Omental fat pad (tissue), 4 donors: ENCODE measurements at places on chromosomes 12 and 14.

GRCh38 chr12:65561798-65562382 lies 262.4 kb upstream of the HMGA2 start:
- no peak for DNase-seq

DNA sequence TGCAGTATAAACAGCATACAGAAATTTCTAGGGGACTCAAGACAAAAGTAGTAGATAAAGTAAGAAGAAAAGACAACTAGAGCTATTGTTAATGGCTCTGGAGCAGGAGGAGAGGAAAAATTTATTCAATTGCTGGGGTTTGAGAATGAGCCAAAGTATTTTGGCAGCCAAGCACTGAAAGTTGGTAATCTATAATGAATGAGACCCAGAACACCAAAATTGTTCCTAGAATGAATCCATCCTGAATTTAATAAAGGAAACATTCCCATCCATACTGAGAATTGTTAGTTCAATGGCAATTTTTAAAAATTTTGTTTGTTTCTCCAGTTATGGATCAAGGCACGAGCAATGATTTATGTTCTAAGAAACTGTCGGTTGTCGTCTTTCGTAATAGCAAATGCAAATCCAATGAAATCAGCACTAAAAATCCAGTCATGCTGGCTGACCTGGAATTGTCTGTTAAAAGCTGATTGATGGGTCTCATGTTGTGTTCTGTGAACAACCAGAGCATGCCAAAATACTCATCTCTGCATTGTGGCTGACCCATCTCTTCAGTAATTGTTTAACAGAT lies 170.9 kb upstream of the LMNTD1 start:
- no peak for DNase-seq

GRCh38 chr12:24718617-24719016 lies 230.3 kb downstream of the BCAT1 start:
- no peak for DNase-seq

DNA sequence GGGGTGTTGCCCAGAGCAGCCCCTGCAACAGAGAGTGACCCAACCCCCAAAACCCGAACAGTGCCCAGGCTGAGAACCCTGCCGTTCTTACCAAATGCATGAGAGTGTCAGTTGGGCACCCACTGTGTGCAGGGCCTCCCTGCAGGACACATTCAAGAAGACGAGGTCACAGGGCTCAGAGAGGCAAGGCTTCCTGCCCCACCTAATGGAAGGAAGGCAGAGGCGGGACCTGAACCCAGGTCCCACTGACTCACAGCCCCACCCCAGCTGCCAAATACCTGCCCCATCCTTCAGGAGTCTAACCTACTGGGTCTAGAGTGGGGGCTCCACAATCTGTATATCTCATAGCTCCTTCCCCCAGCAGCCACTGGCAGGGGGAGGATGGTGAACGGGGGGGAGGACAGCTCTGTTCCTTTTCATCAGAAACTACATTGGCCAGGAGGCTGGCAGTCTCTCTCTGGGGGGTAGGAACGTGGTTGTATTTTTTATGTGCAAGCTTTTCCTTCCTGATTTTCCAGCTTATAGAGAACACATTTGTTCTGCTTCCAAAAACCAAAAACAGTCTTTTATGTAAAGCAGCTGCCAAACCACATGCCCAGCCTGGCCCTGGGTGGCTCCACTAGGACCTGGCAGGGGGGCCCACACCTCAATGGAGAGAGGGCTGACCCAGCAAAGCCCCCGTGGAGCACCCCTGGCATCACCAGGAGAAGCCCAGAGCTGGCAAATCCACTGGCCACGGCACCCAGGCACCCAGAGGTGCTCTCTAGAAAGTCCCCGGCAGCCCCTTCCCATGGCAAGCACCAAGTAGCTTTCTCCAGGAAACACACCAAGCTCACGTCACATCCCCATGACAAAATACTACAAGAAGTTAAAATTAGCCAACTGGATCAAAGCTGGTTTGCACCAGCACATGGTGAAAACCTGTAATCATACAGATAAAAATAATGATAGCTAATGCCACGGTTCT lies 17.0 kb downstream of the NCOR2 start:
- no peak for DNase-seq

DNA sequence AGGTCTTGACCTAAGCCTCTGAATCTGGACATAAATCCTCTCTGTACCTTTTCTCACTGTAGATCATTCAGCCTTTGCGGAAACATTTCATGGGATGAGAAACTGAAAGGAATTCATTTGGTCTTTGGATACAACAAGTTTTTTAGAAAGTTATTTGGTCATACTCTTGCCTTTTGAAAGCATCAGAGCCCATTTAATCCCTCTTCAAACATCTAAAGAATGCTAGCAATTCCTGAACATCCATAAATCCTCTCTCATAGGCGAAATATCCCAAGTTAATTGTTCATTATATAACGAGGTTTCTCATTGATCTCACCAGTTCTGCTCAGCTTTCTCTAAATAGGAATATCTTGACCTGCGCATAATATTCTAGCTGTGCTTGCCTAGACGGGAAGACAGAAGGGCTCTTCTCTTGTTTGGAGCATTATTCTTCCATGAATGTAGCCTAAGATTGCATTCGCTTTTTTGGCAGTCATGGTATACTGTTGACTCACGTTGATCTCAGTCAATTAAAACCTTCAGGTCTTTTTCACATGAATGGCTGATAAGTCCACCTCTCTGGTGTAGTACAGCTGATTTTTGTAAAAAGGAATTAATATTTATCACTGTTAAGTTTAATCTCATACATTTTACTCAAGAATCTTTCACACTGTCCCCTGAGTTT lies 24.1 kb downstream of the NTN4 start:
- DNase-seq, result no peak

GRCh38 chr14:38517426-38517825 lies 261.5 kb upstream of the CLEC14A start:
- no peak for DNase-seq
